ENCODE measurements at places on chromosomes 16 and 17. TPM values are rescaled to one million over a fixed set of nuclear protein-coding genes. Genes with fewer than 3 reads are reported as not detected.
A peak's percentile ranks its signal among the peaks of the same experiment; 100 is the strongest.

The ADCY9 gene
- total RNA-seq = 11.2 TPM

The GCGR gene
- 0.13 TPM for total RNA-seq

The NXN gene
- 21.3 TPM for total RNA-seq

The TSPOAP1 gene
- total RNA-seq = not detected

DNA sequence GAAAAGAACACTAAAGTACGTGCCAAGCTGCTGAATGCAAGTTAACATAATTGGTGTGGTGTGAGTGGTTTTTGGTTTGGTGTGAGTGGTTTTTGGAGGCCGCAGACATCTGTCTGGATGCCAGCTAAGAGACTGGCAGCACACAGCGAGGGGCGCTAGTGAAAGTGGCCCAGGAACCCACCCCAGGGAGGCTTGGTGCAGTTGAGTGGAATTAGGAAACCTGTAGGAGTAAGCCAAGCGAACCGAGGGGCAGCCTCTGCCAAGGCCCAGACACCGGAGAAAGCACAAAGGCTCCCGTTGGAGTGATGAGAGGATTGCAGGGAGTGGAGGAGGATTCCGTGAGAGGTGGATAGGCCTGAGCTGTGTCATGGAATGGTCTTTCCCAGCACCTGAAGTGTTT, 24.6 kb upstream of the SLC5A11 start:
- DNase-seq = no peak

GRCh38 chr17:42321555-42321954, 33.3 kb downstream of the STAT5A start:
- no peak for DNase-seq

DNA sequence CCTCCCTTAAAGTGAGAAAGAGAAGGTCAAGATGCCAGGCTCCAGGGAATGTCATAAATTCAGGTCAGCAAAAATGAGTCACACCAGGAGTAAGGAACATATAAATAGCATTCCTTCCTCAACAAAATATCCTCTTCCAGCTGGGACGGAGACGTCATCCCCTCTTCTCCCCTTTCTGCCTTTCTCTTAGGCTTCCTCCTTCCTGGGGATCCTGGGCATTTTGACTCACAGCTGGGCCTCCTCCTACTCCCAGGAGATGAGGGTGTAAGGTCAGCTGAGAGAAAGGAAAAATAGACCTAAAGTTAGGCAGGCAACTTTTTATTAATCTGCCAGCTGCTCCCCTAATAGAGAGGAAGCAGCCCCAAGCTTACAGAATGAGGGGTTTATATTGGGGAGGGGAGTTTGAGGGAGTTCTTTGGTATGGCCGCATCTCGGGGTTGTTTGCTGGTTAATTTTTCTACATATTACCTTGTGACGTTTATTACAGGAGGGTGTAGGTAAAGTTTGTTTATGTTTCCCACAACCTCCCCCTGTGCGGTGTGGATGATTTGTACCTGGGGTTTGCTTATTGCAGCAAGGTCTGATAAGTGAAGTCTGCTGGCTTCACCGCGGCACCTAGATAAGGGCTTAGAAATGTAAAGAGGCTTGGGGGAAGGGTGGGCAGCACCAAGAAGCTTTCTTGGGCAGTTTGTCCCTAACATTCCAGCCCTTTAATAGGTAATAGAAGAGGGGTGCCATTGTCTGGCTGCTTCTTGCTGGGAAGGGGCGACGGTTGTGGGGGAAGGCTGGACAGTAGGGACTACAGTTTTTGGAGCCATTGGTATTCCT, 7.1 kb upstream of the ZNF747 start:
- peak; percentile 47 for DNase-seq

- DNase-seq = no peak
Measured at GRCh38 chr16:56370185-56370874, 55.0 kb downstream of the AMFR start.

DNA sequence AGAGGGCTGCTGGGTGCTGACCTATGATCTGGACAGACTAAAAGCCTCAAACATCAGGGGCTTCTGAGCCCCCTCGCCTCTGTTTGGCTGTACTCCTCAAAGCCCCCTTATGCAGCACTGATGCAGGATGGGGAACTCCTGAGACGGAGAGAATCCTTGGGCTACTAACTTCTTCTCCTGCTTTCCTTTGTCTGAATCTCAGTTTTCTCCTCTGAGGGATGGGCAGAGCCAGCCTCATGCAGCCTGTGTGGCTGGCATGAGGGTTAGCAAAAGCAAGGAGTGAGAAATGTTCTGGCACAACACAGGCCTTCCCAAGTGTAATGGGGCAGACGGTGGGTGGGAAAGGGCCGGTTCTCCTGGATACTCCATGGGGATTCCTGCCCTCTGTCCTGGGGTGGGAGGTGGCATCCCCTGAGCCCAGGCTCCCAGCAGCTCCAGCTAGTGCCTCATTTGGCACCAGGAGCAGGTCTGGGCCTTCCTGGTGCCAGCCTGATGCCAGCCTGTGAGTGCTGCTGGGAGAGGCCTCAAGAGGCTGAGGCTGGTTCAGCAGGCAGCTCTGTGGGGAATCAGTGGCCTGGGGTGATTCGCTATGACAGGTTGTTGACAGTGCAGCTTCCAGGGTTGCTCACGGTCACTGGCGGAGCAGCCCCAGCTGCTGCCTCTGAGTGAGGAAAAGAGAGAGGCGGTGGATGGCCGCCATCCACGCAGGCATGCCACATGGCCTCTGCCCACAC, 4.0 kb upstream of the BRD7 start:
- peak; percentile 71 for DNase-seq

DNA sequence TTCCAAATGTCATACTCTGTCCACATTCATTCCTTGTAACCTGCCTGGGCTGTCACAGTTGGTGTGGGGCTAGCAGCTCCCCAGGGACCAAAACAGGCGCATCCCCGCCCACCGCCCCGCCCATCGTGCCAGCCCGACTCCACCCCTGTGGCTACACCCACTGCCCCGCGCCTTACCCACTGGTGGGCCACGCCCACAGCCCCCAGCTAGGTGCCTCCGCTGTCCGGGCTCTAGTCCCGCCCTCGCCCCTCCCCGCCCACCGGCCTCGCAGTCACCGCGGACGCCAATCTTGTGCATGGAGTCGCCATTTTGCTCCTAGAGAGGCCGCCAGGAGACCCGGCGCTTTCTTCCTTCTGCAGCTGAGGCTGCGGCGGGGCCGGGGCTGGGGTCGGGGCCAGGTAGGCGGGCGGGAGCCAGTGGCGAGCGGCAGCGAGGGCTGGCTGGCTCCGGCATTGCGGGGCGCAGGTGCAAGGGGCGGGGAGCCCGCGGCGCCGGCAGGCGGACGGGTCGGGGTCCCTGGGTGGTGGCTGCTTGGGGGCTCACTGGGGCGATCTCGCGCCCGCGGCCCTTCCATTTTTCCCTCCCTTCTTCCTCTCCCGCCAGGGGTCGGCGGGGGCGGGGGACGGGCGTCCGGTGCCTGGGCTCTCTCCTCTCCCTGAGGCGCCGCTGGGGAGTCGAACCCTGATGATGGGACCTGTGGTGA, at the start of gene PRPSAP2:
PRPSAP2 (plus strand) TSS at position 268 of the 703 bp plus-strand sequence. CDS start 7,703 bp downstream, outside the sequence.
- peak; percentile 89 for DNase-seq

DNA sequence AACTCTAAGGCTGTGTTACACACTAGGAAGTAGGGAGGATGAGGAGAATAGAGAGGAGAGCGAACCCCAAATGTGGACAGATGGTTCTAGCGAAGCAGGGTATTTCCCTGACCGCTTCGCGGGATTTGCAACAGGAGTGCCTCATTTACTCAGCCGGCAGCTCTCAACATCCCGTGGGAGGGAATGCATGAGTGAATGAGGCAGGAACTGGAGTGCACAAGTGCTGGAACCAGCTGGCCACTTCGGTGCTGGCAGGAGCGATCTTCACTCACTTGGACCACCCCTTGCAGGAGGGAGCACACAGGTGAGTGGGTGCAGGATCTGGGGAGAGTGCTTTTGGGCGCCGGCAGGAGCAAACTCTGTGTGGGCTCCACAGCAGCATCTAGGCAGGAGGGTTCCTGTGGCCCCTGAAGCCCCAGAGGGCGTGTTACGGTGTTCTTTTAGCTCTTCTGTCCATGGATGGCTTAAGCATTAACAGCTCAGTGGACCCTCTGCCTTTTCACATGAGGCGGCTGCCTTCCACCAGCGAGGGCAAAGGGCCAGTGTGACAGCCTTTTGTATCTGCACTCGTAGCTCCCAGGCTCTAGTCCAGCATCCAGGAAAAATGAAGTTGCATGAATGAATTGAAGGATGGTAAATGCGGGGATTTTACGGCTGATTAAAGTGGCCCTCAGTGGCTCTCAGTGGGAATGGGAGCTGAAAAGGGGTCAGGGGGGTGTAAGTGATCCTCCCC, 17.4 kb upstream of the ZNHIT3 start:
- DNase-seq = no peak

DNA sequence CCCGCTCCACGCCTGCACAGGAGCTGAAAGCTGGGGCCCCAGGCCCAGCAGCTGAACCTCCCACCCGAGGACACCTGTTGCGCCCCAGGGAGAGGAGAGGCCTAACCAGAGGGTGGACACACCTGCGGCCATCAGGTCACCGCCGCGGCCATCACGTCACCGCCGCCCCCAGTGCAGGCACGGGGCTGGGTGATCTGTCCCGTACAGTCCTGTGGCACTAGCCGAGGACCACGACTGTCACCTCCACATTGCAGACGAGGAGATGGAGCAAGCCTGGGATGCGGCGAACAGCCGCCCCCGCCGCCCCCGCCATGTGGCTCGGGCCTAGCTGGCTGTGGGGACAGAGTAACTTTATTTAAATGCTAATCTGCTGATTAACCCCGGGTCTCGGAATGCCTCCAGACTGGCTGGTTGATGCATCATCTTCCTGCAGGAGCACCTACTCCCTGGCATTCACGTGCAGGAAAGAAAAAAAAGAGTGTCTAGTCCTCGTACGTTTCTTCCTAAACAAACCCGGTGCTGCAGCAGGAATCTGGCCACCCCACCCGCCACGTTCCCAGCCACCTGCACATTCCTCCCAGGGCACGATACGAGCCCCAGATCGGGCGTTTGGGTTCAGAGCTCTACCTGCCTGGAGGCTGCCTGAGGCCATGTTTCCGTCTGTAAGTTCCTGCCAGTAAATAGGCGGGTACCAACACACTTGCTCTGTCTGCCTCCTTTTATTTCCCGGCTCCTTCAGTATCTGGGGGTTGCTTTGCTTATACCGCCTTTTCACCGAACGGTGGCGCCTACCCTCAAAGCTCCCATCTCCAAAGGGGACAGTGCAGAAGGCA, 29.9 kb downstream of the PIEZO1 start:
- DNase-seq = no peak
